ENCODE measurements at places on chromosomes 13 and 19. TPM values are rescaled to one million over a fixed set of nuclear protein-coding genes. Genes with fewer than 3 reads are reported as not detected.
A peak's percentile ranks its signal among the peaks of the same experiment; 100 is the strongest.

DNA sequence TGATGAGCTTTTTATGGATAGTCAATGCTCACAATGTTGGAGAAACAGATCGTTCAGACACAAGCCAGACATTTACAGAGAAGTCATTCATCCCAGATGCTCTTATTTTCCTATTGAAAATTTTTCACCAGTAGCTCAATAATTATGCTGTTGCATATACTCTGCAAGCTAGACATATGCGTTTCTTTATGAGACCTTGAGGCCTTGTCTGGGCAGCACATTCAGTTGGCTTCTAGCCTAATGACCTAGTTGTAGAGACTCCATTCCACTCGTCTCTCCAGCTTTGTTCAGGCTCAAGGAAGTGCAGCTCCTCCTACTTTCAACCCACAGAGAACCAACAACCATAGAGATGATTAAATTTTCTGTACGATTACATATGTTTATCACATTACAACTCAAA is 237.7 kb downstream of the MZT1 start:
- no peak for DNase-seq

DNA sequence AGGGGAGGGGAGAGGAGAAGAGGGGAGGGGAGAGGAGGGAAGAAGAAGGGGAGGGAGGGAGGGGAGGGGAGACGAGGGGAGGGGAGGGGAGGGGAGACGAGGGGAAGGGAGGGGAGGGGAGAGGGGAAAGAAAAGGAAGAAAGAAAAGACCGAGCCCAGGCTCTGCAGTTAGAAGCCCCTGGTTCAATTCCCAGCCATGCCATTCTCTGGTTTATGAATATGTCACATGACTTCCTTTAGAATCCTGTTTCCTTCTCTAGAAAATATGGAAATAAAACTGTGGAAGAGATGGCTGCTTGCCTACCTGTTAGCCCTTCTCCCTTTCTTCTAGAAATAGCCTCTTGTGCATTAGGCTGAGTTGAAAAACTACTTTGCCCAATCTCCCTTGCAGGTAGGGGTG is 14.3 kb downstream of the TNNT1 start:
- no peak for DNase-seq

DNA sequence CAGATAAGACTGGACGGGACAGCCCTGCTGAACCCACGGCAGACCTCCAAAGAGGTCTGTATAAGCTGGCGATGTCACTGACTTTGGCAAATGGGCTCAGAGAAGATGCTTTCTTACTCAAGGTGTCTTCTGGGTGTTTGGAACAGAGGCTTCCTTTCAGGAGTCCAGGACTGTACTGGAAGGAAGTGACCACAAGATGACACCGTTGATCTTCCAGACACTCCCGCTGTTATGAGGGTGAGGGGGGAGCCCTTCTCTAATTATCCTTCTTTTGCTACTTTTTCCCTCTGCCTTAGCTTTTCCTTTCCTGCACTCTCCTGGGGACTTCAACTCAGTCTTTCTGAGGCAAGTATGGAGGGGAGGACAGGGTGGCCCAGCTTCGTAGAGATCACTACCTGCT is 65.2 kb upstream of the ZNF599 start:
- peak; percentile 6 for DNase-seq

KIR3DL2 gene
- not detected for total RNA-seq

Measured in fibroblast of villous mesenchyme (primary cell).